Esophagus mucosa (tissue), 1 donor: ENCODE measurements at places on chromosomes 13 and 19. TPM values are rescaled to one million over a fixed set of nuclear protein-coding genes. Genes with fewer than 3 reads are reported as not detected.

- no peak for ATAC-seq
These were observed 1.1 kb upstream of the PDE4A start for GRCh38 chr19:10419200-10419645.

NKG7 gene
- total RNA-seq, result not detected

DNA sequence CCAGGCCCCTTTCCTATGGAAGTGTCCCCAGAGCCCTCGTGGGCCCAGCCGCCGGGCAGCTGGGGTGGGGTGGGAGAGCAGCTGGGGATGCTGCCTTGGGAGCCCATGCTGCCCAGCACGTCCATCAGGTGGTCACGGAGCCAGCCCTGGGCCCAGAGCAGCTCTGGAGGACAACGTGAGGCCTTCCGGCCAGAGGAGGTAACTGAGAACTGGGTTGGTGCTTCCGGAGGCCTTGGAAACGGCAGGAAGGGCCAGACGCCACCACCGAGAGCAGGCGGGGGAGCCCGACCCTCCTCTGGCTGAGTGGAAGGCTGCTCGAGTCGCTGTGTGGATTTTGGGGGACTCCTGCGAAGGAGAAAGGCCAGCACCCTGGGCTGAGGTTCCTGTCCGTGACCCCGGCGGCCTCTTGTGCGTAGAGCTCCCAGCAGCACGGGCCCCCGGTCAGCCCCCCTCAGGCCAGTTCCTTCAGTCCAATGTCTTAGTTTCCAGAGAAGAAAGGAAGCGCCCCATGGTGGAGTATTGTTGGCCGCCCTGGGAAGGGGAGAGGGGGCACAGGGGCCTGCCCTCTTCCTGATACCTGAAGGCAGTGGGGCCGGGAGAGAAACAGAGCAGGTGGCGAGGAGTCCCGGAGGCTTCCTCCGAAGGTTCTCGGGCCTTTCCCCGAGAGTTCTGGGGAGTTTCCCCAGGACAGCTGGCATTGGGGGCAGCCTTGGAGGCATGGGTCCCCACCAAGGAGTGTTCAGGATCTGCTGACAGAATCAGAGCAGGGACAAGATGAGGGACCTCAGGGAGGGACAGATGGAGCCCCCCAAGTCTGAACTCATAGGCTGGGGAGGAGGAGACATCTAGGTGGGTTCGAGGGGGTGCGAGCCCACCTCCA is 68.8 kb downstream of the MLLT1 start:
- ATAC-seq, result peak; percentile 4

- ATAC-seq, result no peak
These were observed 1.9 kb upstream of the ZNF580 start for GRCh38 chr19:55638864-55639359.

ZNF723 gene
- total RNA-seq, result not detected

DNA sequence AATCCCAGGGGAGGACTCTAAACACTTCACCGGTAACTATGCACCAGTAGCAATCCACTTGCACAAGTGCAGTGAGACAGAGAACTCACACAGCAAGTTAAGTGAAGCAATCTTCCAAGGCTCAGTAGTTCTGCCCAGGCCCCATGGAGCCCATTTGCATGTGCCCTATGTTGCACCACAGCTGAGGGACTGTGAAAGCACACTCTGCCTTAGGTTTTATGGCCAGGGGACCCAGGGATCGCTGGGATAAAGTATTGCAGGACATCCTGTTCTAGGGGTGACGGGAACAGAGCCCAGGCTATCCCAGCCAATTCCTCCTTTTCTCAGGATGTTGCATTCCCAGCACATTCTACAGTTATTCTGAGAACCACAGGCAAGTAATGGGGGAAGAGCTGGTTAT is 6.0 kb upstream of the AMER2 start:
- ATAC-seq, result no peak

- ATAC-seq, result no peak
These were observed 166.8 kb downstream of the PDS5B start for GRCh38 chr13:32752997-32753606.

- peak; percentile 59 for ATAC-seq
These were observed 13.2 kb upstream of the ASF1B start for GRCh38 chr19:14149509-14149994.

- ATAC-seq, result no peak
These were observed 283.3 kb downstream of the DIAPH3 start for GRCh38 chr13:59880468-59880867.

- ATAC-seq, result no peak
These were observed 18.3 kb downstream of the GPC6 start for GRCh38 chr13:93244918-93245280.

OR4F17 gene
- not detected for total RNA-seq

DNA sequence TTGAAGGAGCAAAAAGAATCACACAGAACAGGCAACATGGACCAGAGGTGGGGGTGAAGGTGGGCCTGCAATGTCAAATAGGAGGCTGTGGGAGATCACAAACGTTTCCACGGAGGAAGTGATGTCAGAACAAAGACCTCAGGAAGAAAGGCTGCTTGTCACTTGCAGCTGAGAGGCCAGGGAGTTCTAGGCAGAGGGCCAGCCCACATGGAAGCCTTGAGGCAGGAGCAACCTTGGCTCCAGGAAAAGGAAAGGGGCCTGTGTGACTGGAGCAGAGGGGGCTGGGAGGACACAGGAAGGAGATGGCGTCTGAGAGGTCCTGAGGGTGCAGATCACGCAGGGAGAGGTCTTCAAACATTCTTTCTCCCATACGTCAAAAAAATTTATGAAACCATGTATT is 16.3 kb downstream of the ZNF160 start:
- ATAC-seq, result peak; percentile 60

DNA sequence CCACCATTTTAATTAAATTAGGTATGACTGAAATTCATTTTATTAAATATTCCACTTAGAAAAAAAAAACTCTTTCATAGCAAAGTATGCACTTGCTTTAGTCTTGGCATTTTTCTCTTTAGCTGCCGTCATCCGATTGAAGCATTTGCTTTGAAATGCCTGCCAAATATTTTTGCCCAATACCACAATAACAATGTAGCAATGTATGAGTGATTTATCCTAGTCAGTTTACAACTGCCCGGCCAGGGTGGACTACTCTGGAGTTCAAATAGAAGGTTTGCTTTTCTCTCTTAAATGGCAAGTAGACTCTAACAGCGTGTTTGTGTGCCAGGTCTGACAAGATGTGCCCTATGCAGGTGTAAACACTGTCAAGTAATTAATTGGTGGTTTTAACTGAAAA is 675.3 kb upstream of the SGCG start:
- no peak for ATAC-seq

GRCh38 chr13:23996456-23996855 is 99.2 kb upstream of the C1QTNF9B start:
- ATAC-seq, result no peak

TSKS gene
- total RNA-seq, result 0.12 TPM

TMEM272 gene
- total RNA-seq, result not detected

FXYD3 gene
- total RNA-seq, result 736 TPM

- ATAC-seq, result no peak
These were observed 142.2 kb downstream of the FGF9 start for GRCh38 chr13:21813110-21813509.

GRIN3B gene
- total RNA-seq, result not detected

CARM1 gene
- 40.3 TPM for total RNA-seq
